HT1080 (cell line): ENCODE measurements at places on chromosomes 5 and 9. TPM values are rescaled to one million over a fixed set of nuclear protein-coding genes. Genes with fewer than 3 reads are reported as not detected.

- no peak for DNase-seq
Measured at GRCh38 chr5:128009403-128009802, 74.2 kb upstream of the SLC12A2 start.

The LECT2 gene
- total RNA-seq: not detected in 2 replicates

- DNase-seq: no peak
Measured at GRCh38 chr9:102609461-102609860, 385.7 kb upstream of the CYLC2 start.

DNA sequence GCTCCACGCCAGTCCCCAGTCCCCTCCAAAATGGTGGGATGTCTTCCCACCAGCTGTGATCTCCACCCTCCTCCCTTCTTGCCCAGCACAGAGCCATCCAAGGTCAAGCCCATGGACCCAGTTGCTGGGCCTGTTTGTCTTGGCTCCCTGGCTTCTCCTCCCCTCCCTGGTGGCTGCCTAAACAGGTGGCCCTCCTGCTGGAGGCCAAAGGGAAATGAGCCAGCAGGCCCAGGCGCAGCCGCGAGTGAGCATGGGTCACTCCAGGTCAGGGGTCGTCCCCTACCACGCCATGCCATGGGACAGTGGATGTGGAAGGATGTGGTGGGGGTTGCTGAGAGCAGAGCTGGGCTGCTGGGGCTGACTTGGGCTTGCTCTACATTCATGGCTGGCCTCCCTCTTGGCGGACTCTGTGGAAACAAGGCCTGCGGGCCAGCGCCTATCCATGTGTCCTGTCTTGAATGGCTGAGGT, 33.6 kb downstream of the COL15A1 start:
- DNase-seq: no peak

DNA sequence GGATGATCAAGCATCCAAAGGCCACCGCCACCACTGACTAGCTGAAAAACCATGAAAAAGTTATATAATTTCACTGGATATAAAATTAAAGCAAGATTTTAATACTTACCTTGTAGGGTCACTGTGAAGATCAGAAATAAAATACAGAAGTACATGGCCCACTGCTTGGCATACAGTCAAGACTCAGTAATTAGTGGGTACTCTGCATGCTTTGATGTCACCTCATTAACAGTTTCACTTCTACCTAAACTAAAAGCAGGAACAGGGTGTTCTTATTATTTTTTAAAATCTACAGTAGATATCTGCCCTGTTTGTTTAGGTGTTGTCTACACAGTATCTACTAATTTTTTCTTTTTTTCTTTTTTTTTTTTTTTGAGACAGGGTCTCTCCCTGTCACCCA, 66.4 kb downstream of the NFIB start:
- DNase-seq: no peak

DNA sequence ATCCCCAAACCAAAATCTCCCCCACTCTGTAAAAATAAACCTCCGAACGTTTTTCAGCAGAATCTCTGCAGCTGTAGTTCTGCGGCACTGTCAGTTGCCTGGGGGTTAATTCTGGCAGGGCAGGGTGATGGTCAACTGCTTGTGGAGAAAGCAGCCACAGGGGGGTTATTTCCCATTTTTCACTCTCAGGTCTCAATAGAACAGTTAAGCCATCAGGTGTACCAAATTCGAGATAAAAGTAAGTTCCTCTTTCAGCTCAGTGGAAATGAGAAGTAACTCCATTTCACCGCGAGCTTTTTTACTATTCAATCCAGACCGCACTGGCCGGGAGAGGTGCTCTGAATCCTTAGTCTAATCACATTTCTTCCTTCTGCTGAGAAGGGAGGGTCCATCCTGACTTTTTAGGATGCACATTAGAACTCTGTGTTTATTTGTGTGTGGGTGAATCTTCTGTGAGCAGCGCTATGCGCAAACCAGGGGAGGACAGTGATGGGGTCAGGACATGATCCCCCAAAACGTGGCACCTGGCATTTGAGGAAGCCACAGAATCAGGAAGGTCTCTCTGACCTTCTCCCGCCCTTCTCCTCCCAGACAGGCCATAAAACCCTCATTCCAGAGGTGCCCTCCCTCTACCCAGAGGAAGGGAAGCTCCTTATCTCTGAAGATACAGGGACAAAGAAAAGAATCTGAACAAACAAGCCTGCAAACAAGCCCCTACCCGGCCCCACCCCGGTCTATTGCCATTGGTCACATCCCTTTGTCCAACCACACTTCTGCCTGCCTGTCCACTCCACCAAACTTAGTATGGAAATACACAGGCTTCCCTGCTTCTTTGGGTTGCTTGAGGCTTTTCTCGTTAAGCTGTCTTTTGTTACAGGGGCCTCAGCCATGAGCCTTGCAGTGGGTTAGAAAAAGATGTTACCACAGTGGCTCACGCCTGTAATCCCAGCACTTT, 229.0 kb downstream of the ROR2 start:
- DNase-seq: no peak

- no peak for DNase-seq
Measured at GRCh38 chr5:43469671-43470391, 13.8 kb downstream of the TMEM267 start.

DNA sequence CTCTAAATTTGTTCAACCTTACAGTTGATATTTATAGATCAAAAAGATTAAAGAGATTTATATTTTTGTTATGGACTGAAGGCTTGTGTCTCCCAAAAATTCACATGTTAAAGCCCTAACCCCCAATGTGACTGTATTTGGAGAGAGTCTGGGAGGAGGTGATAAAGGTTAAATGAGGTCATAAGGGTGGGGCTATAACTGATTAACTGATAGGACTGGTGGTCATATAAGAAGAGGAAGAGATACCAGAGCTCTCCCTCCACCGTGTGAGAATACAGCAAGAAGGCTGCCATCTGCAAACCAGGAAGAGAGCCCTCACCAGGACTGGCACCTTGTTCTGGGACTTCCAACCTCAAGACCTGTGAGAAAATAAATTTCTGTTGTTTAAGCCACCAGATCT, 264.3 kb downstream of the ENC1 start:
- DNase-seq: no peak

The PPP2R2B gene
- total RNA-seq: 0.33 TPM in 1 of 2 replicates, not detected in the other

GRCh38 chr5:96321345-96321744, 111.7 kb downstream of the PCSK1 start:
- DNase-seq: no peak

DNA sequence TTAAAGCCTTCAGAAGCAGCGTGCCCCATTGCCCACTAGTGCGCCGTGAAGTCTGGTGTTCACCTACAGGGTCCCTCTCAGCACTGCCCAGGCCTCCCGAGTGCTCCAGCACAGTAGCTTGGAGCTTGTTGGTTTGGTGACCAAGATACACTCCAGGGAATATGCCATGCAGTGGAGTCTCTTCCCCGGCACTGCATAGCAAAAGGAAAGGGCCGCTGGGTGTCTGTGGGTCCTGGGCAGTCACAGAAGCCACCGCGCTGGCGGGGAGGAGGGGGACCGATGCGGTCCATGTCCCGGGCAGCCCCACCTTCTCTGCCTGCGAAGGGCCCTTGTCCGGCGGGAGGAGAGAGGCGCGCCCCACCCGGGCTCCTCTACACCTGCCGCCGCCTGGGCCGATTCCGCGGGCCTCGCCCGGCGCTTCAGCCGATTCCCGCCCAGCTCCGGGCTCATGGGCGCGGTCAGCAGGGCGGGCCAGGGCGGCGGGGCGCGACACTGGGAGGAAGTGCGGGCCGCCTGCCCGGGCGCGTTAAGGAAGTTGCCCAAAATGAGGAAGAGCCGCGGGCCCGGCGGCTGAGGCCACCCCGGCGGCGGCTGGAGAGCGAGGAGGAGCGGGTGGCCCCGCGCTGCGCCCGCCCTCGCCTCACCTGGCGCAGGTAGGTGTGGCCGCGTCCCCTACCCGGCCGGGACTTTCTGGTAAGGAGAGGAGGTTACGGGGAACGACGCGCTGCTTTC, at the start of gene SYK:
SYK (plus strand) TSS at position 579 of the 732 bp plus-strand sequence. CDS start 42,080 bp downstream, outside the sequence.
- DNase-seq: no peak

The PRR7 gene
- total RNA-seq: 34.3 and 43.4 TPM in 2 replicates

The PITX1 gene
- 38.6 and 52.2 TPM in 2 replicates for total RNA-seq

- DNase-seq: no peak
Measured at GRCh38 chr9:32992595-32993238, 8.7 kb downstream of the APTX start.

DNA sequence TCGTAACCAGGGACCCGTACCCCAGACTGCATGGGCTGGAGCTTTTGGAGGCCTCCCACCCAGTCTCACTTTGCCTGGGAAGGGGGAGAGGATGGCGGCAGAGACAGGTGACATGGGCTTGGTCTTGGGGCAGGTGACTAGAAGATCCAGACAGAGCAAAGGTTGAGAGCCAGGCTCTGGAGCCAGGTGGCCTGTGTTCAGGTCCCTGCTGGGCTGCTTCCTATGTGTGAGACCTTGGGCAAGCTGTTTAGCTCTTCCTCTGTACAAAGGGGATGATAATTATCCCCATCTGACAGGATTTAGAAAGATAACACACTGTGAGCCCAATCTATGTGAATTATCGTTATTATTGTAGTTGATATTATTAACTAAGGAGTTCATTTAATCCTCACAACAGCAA, 16.1 kb upstream of the NDST1 start:
- DNase-seq: no peak

DNA sequence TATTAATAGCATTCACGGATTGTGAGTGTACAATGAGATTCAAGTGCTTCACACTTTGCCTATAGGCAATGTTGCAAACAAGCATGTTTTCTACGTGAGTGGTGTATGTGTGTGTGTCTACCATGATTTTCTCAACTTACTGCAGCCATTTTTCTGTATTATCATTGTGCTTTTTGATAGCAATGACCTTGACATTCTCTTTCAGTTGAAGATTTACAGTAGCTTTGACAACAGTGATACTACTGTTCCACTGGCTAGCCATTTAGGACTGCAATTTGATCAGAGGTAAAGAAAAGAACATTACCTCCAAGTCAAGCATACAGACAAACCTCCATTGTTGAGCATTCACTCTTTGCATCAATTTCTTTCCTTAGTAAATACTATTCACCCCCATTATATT, 297.0 kb downstream of the MAN2A1 start:
- DNase-seq: no peak

DNA sequence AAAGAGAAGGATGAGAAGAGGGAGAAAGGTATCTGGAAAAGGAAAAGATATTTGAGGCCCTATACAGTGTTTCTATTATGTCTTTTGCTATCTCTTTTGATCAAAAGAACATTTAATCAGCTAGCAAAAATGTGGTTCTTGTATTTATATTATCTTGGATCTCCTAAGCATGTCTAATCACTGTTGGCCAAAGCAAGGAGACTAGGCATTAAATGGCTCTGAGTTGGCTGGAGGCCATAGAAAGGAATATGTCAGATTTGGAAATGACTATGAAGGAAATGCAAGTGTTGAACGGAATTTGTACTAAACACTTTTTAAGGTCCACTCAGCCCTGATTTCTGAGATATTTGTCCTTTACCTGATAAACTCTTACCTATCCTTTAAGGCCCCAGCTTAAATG, 22.4 kb upstream of the THG1L start:
- DNase-seq: no peak

DNA sequence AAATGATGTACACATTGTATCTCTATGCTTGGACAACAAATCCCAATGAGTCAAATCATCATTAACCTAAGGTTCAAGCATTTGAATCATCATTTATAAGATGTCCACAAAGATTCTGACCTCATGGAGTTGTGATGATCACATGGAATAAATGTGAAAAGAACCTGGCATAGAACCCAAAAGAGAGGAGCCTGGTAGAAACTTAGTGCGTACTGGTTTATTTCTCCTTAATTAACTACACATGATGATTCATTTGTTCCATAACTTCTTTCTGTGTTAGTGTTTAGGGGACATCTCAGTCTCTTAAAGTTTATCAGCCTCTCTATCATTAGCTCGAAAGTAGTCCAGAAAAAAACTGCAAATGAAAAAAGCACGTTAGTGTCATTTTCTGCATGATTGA, 411.6 kb downstream of the BRINP1 start:
- no peak for DNase-seq

GRCh38 chr9:125444166-125444565, 182.5 kb downstream of the GAPVD1 start:
- no peak for DNase-seq
